ENCODE measurements at places on chromosomes 1 and 21.

GRCh38 chr1:244918421-244919319 lies 54.3 kb upstream of the HNRNPU start:
- DNase-seq: peak; percentile 30

GRCh38 chr1:220012259-220012658 lies 34.0 kb downstream of the EPRS1 start:
- DNase-seq: no peak

DNA sequence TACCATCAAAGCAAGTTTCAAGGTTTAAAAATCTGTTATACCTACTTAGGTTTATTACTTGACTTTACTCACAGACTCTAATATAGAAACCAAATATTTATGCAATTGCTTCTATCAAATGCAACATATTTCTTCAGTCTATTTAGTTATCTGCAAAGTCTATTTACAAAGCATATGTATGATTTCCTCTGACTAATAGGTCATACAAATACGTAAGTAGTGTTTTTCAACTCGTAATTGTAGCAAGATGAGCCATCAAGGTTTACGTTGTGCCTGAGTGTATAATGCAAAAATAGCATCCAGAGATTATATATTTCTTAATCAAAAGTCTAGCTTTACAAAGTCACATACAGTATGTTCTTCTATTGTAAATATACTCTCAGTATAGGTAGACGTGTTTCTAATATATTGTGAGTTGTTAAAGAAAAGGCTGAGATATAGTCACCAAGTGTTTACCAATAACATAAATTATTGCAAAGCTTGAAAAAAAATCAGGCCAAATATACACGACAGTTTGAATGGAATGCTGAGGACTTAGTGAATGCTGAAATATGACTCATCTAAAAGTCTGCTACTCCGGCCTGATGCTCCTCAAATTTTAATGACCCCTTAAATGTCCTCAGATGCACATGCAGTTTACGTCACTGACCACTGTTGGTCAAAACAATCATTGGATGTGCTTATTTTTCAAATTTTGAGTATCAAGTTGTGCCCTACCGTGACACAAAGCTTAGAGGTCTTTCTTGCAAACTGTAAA lies 48.4 kb downstream of the ADAMTS5 start:
- no peak for DNase-seq

DNA sequence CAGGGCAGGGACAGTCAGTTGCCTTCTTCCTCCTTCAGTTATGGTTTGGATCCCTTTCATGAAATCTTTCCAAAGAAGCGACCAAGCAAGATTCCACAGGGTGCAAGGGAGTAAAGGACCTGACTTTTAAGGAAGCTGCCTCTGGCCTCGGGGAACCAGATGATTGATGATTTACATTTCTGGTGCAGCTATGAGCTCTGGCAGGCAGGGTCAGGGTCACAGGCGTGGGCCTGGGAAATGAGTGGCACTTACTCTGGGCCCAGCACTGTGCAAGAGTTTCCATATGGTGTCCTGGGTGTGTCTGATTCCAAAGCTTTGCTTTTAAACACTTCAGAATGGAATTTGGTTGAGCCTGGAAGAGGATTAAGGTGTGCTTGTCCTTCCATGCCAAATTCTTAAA lies 7.2 kb upstream of the CRABP2 start:
- no peak for DNase-seq

DNA sequence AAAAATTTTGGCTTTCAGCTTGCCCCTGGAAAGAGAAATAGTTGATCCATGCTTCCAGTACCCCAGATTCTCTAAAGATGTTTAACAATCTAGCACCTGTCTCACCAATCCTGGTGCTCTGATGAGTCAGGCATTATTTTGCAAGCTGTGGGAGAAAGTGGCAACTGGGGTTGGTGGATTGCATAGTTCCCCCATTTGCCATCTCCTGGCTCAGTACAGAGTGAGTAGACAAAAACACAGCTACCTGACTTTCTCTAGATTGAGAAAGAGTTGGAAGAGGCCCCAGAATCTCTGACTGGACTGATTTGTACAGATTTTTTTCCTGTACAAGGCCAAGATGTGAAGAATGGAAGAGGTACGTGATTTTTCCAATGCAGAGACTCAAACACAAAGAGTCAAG lies 75.1 kb upstream of the NEGR1 start:
- DNase-seq: no peak

GRCh38 chr1:46800742-46801141 lies 1.9 kb downstream of the CYP4B1 start:
- no peak for DNase-seq

Data from HuH-7 (cell line).